ENCODE measurements at places on chromosomes 1 and 21.

DNA sequence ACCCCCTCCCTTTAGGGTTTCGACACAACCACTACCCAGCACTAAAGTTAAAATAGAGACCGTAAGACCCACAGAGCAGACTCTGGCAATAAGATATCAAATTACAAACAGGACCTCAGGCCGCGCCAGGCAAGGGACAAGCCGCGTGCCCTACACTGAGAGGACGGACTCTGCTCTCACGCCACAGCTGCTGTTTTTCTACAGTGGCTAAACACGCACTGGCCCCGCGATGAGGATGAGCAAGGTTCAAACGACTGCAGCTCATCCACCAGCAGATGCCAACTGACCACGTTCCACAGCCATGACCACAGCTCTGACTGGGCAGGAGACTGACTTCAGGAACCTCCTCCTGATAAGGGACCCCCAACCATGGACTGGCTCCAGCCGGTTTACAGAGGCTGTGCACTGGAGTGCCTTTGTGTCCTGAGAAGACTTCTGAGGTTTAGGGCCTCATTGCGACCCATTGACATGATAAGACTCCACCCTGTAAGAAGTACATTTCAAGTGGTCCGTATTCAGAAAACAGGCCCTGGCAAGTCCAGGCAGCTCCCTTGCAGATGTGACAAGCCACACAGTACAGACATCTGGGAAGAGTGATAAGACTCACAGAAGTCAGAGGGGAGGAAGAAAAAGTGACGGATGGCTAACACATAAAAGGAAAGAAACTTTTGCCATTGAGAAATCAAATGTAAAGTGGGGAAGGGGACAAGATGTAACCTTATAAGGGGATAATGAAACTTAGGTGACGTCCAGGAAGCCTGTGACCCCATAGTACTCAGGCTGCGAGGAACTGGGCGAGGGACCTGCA, 1.5 kb upstream of the KRTAP10-6 start:
- no peak for DNase-seq

GRCh38 chr1:183630748-183631147, 4.8 kb downstream of the ARPC5 start:
- DNase-seq, result no peak

- no peak for DNase-seq
Observed at GRCh38 chr21:26047279-26047967, 123.1 kb downstream of the APP start.

GRCh38 chr1:217660353-217661062, 29.4 kb downstream of the SPATA17 start:
- no peak for DNase-seq

GRCh38 chr1:205450448-205450847, 5.4 kb downstream of the BLACAT1 start:
- DNase-seq, result no peak

GRCh38 chr21:33155422-33155821, 74.3 kb upstream of the IFNAR2 start:
- DNase-seq, result no peak

- no peak for DNase-seq
Observed at GRCh38 chr21:34695434-34695833, 26.6 kb downstream of the CLIC6 start.

- DNase-seq, result no peak
Observed at GRCh38 chr1:205927247-205927646, 16.0 kb downstream of the SLC26A9 start.

- DNase-seq, result no peak
Observed at GRCh38 chr1:207923121-207923520, 12.2 kb upstream of the CD34 start.

GRCh38 chr1:33424205-33424604, 6.7 kb downstream of the PHC2 start:
- no peak for DNase-seq

GRCh38 chr1:13813398-13814012, 113.5 kb downstream of the PRDM2 start:
- DNase-seq, result peak; percentile 63

GRCh38 chr1:107342316-107342715, 201.5 kb downstream of the NTNG1 start:
- no peak for DNase-seq

DNA sequence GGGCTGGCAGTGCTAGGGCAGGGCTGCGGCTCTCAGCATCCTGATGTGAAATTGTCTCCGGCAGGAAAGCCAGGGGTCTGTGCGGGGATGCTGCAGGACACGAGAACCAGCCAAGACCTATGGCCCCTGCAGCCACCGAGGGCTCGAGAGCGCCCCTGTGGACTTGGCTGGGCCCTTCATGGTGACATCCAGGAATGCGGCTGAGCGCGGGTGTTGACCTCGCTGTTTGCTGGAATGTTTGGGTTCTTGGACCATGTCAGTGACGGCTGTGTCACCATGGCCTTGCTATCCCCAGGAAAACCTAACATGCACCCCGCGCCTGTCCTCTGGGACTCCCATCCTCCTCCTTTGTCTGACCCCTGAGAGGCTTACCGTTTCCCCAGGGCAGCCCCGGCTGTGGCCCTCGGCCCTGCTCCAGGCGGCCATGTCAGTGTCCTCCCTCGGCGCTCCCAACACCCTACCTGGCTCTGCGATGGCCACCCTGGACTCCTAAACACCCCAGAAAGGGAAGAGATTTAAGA, 14.3 kb upstream of the C1orf174 start:
- no peak for DNase-seq

DNA sequence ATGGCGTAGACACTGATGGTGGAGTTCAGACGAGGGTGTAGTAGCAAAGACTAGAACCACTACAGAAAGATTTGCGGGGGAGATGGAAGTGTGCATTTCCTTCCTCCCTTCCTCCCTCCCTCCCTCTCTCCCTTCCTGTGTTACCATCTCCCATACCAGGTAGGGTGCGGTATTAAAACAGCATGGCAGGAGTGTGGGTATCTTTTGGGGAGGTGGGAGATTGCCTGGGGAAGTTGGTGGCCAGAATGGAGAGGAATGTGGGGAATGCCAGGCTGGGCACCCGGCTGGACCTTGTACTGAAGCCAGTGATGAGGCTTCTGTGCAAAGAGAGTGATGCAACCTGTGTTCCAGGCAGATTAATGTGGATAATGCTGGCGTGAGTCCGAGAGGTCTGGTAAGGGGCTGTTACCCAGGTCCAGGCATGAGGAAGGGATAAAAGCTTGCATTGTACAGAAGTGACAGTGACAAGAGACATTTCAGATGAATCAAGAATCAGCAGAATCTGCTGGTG, 30.3 kb upstream of the PPP2R5A start:
- DNase-seq, result no peak

DNA sequence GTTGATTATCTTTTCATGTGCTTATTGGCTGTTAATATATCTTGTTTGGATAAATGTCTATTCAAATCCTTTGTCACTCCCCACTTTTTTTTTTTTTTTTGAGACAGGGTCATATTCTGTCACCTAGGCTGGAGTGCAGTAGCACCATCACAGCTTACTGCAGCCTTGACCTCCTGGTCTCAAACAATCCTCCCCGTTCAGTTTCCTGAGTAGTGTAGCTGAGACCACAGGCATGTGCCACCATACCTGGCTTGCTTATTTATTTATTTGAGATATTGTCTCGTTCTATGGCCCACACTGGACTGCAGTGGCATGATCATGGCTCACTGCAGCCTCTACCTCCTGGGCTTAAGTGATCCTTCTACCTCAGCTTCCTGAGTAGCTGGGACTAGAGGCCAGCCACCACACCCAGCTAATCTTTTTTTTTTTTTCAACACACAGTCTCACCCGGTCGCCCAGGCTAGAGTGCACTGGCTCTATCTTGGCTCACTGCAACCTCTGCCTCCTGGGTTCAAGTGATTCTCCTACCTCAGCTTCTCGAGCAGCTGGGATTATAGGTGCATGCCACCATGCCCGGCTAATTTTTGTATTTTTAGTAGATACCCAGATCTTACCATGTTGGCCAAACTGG, 13.9 kb upstream of the MYCL start:
- no peak for DNase-seq

DNA sequence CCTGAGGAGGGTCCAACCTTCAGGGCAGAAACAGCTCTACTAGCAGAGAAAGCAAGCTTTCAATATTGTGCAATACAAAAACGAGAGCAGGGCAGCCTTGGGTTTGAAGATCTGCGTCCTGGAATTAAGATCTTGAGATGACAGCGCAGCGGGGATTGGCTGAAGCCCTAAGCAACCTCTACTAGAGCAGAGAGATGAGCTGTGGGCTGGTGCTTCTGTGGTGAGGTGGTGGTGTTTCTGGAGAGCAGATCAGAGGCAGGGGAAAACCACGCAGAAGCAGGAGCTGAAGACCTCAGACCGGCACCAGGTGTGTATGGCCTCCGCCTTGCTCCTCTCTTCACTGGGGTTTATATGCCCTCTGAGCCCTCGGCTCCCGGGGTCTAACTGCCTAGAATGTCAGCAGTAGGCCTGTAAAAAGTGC, 12.5 kb downstream of the TRAF3IP3 start:
- DNase-seq, result peak; percentile 75

DNA sequence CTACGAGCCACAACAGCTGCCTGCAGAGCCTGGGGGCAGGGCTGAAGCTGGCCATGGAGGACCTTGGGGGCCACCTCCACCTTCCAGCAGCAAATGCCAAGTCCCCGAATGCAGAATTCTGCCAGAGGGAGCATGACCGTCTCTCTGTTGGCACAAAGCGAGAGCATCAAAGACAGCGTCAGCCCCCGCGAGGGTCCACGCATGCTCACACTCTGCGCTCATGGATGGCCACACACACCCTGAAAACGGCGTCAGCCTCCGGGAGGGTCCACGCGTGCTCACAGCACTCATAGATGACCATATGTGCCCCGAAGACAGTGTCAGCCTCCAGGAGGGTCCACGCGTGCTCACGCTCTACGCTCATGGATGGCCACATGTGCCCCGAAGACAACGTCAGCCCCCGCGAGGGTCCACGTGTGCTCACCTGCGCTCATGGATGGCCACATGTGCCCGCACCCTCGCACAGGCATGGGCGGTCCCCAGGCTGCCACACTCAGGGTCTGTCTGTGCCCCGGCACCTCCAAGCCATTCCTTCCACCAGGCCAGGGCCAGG, 46.5 kb downstream of the MORN1 start:
- DNase-seq, result no peak

DNA sequence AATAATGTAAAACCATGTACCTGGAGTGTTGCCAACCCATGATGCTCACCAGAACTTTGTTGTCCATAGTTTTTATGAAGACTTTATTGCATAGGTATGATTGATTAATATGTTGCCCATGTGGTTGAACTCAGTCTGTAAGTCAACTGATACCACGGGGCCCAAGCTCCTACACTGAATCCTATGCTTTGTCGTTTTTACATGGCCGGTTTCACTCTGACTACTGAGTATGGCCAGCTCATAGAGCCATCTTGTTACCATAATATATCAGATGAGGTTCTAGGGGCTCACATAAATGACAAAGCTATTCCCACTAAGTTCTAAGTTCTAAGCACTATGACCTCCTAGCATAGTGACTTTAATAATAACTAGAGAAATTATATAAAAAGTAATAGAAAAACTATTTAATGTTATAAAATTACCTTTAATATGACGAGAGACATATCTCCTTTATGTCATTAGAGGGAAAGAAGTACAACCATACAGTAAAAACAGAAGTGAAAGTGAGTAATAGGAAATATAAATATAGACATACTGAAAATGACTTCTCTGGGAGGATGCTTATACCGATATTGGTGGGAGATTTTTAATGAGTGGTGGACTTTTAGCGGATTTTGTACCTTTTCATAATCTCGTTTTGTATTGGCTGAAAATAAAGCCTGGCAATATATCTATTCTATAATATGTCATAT, 983.4 kb upstream of the PRMT6 start:
- no peak for DNase-seq

- no peak for DNase-seq
Observed at GRCh38 chr1:171501305-171502024, 16.1 kb downstream of the PRRC2C start.

DNA sequence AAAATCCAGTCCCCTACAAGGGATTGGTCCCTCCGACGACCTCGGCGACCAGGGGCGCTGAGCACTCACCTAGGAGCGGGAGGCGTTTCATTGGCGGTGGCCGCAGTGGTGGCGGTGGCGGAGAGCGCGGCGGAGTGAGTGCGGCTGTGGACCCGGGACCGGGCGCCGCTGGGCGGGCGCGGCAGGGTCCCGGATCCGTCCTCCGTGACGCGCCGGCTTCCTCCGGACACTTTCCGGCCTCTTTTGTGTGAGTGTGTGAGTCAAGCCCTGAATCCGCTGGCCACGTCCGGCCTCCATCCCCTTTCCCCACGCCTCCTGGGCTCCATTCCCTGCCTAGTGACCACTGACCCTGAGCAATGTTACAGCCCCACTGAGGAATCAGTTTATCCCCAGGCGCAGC, at the start of gene ADGRL4:
Gene ADGRL4, minus strand, starts transcription at position 167 of the 400 bp plus-strand sequence. Its CDS starts 76 bp downstream, at position 91.
- DNase-seq, result no peak

GRCh38 chr1:158485455-158485854, 13.4 kb downstream of the OR10R2 start:
- no peak for DNase-seq

DNA sequence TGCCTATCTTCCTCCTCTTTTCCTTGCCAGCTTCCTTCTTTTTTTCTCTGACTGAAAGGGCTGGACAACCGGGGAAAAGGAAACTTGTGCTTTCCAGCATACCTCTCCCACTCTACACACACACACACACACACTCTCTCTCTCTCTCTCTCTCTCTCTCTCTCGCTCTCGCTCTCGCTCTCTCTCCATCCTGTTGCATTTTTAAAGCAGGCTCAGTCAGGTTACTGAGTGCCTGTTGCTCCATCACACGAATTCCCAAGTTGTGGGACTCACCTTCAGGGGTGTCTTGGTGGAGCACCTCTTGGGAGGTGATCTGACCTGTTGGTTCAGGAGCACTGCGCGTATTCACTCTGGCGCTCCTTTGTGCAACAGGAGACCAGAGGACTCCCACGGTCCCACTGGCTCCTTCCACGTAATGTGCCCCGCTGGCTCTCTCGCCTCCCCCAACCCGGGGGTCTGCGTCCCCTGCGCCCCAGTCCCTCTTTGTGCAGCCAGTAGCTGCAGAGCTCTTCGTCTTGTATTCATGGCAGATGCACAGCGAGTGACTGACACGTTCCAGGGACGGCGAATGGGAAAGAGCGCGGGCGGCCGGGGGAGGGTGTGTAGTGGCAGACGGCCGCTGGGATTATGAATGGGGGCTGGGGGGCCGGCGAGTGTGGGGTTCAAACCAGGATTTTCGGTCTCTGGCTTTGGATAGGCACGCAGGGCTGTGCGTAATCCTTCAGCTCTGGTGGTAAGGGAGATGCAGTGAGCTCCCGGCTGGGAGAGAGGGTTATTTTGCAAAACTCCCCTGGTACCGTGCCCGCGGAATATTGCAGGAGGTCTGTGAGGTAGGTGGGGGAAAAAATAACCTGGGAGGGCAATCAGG, 660 bp upstream of the PDE4B start:
- DNase-seq, result no peak

GRCh38 chr1:52738893-52739292, 12.6 kb downstream of the ZYG11B start:
- DNase-seq, result no peak

DNA sequence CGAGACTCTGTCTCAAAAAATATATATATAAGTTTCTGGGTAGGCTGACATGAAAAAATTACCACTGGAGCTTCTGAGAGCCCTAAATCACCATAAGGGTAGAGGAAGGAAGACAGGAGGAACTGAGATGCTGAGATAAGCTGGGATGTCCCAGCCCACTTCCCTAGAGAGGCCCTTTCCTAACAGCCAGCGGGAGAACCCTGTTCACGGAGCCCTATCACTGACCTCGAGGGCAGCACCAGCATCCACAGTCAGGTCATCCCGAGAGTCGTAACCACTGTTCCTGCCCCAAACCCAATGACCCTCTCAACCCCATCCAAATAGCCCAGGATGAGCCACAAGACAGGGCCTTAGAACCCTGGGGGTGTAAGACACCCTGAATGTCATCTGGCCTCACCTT, 77.5 kb downstream of the CD34 start:
- no peak for DNase-seq

Data from activated T-cell treated with anti-CD3 and anti-CD28 coated beads, Interleukin-2, amount 50 U/mL, for 1 hour (primary cell).